ENCODE measurements at places on chromosomes 5 and 9.

DNA sequence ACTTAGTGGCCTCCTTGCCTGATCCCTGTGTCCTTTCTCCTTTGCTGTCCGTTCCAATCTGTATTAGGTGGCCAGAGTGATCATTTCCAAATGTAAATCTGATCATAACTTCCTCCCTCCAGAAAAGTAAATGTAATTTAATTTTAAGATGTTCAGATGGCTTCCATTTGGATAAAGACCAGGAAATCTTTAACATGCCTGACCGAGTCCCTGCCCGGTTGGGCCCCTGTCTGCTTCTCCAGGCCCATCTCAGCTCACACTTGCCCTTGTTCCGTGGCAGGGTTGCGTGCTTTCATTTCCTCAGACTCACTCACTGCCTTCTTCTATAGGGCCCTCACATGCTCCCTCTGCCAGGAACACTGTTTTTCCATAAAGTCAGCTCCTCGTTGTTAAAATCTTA lies 7.6 kb downstream of the MAP3K1 start:
- DNase-seq: no peak

- DNase-seq: no peak
Measured at GRCh38 chr5:41871852-41872251, 1.6 kb upstream of the OXCT1 start.

DNA sequence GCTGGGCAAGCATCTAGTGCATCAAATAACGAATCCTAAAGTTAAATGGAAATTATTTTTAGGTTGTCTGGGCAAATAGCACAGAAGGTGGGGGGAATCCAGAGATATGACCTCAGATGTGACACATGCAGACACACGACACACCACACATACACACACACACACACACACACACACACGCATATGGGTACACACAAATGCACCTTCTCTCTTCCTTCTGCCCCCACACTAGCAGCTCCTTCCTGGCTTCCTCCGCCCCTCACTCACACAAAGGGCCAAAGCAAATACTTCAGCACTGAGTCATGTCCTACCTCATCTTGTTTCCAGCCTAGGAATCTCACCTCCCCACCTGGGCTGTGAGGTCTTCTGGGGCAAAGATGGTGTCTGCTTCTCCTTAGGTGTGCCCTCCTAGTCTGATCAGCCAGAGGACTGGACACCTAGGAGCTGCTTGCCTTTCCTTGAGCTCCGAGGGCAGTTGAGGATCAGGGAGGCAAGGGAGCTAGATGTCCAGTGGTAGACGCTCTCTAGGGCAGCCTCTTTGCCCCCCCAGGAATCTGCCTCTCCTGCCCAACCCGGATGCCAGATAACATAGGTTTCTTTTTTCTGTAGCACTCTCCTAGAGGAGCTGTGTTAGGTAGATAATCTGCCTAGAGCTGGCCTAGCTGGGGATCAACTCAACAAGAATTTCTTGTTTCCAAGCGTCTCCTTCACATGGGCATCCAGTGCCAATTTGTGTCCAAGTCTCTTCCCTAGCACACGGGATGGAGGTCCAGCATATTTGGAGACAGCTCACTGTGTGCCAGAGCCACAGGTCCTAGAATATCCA lies 14.3 kb upstream of the JADE2 start:
- no peak for DNase-seq

GRCh38 chr9:108186642-108187395 lies 669.0 kb downstream of the ACTL7B start:
- DNase-seq: no peak

GRCh38 chr5:151123897-151124751 lies 33.5 kb downstream of the ANXA6 start:
- no peak for DNase-seq

DNA sequence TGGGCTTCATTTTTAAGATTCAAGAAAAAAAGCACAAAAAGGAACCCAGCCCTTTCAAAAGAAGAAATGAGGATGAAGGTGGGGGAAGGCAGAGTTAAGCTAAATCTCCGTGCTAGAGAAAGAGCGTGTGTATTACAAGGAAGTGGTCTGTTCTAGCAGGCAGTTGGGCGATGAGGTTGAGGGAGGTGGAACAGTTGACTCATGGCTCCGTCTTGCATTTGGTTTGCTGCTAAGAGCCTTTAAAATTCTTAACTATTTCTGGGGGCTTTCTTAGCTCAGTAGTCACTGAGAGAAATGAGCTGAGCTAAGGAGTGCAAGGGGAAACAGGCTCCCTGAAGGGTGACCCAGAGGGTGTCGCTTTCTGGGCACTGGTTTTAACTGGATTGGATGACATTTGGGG lies 117.4 kb downstream of the GCNT1 start:
- DNase-seq: peak; percentile 27

DNA sequence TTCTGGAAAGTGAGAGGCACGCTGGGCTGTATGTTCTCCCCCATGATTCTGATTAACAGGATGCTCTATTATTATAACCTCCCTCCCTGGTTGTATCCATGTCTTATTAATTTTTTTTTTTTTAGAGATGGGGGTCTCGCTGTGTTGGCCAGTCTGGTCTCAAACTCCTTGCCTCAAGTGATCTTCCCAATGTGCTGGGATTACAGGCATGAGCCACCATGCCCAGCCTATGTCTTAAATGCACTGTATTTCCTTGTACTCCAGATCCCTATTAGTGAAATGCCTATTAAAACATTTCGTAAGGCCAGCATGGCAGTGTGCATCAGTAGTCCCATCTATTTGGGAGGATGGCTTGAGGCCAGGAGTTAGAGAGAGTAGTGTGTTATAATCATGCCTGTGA lies 7.0 kb downstream of the TIGD6 start:
- DNase-seq: no peak

DNA sequence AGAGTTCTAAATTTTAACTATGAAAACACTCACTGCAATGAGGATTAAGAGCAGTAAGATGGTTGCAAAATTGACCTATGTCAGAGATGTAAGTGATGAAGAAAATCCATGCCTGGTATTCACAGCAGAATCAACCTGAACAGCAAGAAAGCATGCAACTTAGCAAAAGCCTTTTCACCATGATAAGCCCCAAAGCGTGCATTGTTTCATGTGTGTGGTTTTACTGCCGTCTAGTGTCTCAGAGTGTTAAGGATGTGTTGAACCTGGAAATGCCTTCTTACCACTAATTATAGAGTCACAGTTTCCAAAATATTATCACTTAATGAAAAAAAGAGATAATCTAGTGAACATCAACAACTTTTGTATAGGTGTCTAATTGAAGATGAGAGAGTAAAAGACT lies 415.2 kb upstream of the TRPC7 start:
- DNase-seq: no peak

GRCh38 chr5:120630550-120630949 lies 166.4 kb downstream of the PRR16 start:
- DNase-seq: no peak

- no peak for DNase-seq
Measured at GRCh38 chr5:92409134-92409533, 1026.0 kb upstream of the ARRDC3 start.

- DNase-seq: no peak
Measured at GRCh38 chr5:7330256-7330655, 65.7 kb upstream of the ADCY2 start.

DNA sequence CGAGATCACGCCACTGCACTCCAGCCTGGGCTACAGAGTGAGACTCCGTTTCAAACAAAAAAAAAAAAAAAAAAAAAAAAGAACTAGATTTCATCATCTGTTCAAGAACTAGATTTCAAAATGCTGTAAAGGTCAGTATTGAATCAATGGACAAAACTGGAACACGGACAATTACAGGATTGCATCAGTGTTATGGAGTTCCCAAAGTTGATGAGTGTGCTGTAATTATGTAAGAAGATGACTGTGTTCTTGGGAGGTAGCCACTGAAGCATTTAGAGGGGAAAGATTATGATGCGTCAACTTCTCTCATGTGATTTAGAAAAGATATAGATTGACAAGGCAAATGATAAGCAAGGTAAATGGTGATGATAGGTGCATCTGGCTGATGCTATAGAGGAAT lies 6.5 kb downstream of the FAM240B start:
- no peak for DNase-seq

DNA sequence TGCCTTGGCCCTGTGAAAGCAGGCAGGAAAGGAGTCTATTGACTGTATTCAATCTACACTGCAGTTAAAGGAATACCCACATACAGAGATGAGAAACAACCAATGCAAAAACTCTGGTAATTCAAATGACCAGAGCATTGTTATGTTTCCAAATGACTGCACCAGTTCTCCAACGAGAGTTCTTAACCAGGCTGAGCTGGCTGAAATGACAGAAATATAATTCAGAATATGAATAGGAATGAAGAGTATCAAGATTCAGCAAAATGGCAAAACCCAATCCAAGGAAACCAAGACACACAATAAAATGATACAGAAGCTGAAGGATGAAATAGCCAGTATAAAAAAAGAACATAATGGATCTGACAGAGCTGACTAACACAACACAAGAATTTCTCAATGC lies 119.1 kb downstream of the HTR4 start:
- DNase-seq: no peak

DNA sequence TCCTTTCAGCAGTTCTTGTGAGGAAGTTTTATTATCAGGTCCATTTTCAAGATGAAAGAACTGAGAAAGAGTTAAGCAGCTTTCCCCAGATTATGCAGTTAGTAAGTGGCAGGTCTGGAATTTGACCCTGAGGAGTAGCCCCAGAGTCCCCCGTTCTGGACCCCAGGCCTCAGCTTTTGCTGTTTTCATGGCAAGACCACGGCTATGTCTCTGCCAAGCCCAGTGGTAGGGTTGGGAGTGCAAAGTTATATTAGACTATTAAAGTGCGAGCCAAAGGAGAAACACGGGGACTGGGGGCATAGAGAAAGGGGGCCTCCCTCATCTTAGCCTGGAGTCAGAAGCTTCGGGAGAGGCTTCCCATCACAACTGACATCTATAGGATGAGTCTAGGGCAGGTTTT lies 19.3 kb upstream of the ORM1 start:
- DNase-seq: no peak

GRCh38 chr9:4433379-4433778 lies 56.9 kb upstream of the SLC1A1 start:
- DNase-seq: no peak

DNA sequence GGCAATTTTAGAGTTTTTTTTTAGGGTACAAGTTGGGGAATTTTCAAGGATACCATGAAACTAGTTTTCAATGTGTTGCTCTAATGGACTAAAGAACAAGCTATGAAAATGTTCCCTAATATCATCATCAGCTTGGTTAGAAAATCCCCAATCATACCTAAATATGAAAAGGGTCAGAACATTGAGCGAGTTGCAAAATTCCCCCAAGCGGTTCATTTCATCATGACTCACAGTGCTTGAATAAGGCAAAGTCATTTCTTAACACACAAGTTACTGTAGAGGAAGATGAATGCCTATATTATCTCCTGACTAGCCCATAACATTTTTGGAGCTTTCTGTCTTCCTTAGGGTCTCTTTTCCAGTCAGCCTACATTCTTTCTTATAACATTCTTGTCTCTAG lies 62.7 kb downstream of the ST8SIA4 start:
- no peak for DNase-seq

DNA sequence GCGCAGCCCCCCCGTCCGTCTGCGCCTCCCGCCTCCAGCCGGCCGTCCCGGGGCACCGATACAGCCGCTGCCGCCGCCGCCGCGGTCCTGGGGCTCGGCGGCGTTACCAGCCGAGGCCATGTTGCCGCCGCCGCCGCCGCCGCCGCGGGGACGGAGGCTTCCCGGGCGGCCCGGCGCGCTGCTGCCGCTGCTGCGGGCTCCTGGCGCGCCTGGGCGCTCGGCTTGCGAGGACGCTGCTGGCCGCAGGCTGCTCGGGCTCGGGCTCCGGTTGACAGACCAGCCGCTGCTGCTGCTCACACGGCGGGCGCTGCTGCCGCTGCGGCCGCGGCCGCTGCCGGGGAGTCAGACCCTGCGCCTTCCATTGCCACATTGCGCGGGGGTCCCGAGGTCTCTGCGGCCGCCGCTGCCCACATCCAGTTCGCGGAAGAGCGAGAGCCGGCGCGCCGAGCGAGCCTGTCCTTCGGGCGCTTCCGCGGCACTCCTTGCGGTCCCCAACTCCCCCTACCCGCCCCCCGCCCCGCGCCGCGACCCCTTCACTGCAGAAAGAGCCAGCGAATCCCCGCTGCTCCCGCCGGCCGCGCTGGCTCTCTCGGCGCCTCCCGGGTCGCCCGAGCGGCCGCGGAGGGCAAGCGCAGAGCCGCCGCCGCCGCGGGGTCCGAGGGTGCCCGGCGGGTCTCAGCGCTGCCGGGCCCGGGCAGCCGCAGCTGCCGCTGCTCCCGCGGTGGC lies 8.4 kb downstream of the PTCH1 start:
- DNase-seq: no peak

GRCh38 chr5:125575891-125576505 lies 829.6 kb upstream of the ZNF608 start:
- no peak for DNase-seq

GRCh38 chr9:111957856-111958631 lies 61.4 kb downstream of the UGCG start:
- no peak for DNase-seq

DNA sequence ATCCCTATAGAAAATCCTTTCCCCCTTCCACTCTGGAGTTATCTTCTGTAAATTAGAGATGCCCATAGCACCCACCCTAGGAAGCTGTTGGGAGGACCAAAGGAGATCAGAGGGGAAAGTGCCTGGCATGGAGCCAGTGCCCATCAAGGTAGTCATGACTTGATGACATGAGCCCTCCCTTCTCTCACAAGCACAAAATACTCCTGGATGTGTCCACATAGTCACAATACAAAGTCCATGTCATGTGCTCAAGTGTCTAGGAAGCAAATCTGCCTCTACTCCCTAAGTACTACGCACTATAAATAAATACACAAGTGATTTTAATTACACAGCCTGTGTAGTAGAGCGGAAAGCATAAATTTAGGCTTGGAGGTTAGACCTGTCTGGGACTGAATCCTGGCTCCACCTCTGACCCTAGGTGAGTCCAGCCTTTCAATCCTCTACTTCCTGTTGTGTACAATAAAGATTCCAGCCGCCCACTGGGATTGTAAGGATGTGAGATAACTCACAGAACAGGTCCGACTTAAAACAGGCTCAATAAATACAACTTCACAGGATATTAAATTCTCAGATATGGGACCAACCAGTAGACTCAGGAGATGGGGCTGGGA lies 30.6 kb downstream of the TTC39B start:
- DNase-seq: no peak

- DNase-seq: no peak
Measured at GRCh38 chr5:109080896-109081295, 328.9 kb downstream of the PJA2 start.

GRCh38 chr5:68542207-68542606 lies 326.7 kb downstream of the PIK3R1 start:
- DNase-seq: no peak

DNA sequence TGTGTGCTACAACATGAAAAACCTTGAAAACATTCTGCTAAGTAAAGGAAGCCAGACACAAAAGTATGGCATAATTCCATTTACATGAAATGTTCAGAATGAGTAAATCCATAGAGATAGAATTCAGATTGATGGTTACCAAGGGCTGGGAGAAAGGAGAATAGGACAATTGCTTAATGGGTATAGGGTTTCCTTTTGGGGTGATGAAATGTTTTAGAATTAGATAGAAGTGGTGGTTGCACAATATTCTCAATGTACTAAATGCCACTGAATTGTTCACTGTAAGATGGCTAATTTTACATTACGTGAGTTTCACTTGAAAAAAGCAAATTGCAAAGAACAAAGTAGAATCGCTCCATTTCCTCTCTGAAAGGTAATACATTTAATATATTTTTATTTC lies 43.0 kb upstream of the GAS1 start:
- no peak for DNase-seq
